ENCODE measurements at places on chromosomes 2 and 18. TPM values are rescaled to one million over a fixed set of nuclear protein-coding genes. Genes with fewer than 3 reads are reported as not detected.

POLE4 gene
- 51.7 TPM for total RNA-seq

OSR1 gene
- 6.3 TPM for total RNA-seq

SKOR2 gene
- total RNA-seq = not detected

RAX gene
- total RNA-seq = not detected

CHST9 gene
- 8.3 TPM for total RNA-seq

METTL8 gene
- total RNA-seq = 12.0 TPM

TNS1 gene
- total RNA-seq = 705 TPM

C2orf15 gene
- total RNA-seq = not detected

NEU2 gene
- total RNA-seq = not detected

PDE1A gene
- total RNA-seq = 14.6 TPM

SAG gene
- not detected for total RNA-seq

NEURL3 gene
- 0.14 TPM for total RNA-seq

TTR gene
- not detected for total RNA-seq

KCNE4 gene
- 3.6 TPM for total RNA-seq

UNC80 gene
- total RNA-seq = not detected

ARHGAP25 gene
- total RNA-seq = 9.4 TPM

HOXD9 gene
- not detected for total RNA-seq

DNAH7 gene
- total RNA-seq = 0.05 TPM

TUBB8B gene
- total RNA-seq = not detected

ESPNL gene
- total RNA-seq = not detected

STEAP3 gene
- 12.9 TPM for total RNA-seq

MYO1B gene
- 18.9 TPM for total RNA-seq

POTEJ gene
- total RNA-seq = not detected

NT5C1B gene
- total RNA-seq = not detected

LOXL3 gene
- total RNA-seq = 4.8 TPM

SCYGR4 gene
- total RNA-seq = not detected

SESTD1 gene
- 40.5 TPM for total RNA-seq

DUSP2 gene
- 1.3 TPM for total RNA-seq

GKN1 gene
- total RNA-seq = not detected

DIPK1C gene
- 4.6 TPM for total RNA-seq

WDFY1 gene
- 13.4 TPM for total RNA-seq

CD28 gene
- 0.78 TPM for total RNA-seq

PMAIP1 gene
- 0.49 TPM for total RNA-seq

CYBRD1 gene
- total RNA-seq = 69.8 TPM

IL36B gene
- total RNA-seq = not detected

LRRTM4 gene
- 0.92 TPM for total RNA-seq

BMP10 gene
- total RNA-seq = 0.35 TPM

SP140 gene
- 0.32 TPM for total RNA-seq

CCDC141 gene
- total RNA-seq = 116 TPM

PRSS56 gene
- 0.11 TPM for total RNA-seq

GALR1 gene
- total RNA-seq = not detected

DNAH6 gene
- 0.05 TPM for total RNA-seq

RGPD3 gene
- 0.16 TPM for total RNA-seq

CNDP1 gene
- not detected for total RNA-seq

CIB4 gene
- not detected for total RNA-seq
